ENCODE measurements at places on chromosomes 1 and 21.

DNA sequence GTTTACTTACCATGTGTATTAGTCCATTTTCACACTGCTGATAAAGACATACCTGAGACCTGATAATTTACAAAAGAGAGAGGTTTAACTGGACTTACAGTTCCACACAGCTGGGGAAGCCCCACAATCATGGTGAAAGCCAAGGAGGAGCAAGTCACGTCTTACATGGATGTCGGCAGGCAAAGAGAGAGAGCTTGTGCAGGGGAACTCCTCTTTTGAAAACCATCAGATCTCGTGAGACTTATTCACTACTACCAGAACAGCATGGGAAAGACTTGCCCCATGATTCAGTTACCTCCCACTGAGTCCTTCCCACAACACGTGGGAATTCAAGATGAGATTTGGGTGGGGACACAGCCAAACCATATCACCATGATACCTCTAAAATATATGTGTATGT lies 39.3 kb upstream of the ERRFI1 start:
- DNase-seq: no peak

- DNase-seq: no peak
Observed at GRCh38 chr1:198400063-198400462, 140.4 kb downstream of the ATP6V1G3 start.

GRCh38 chr1:54355931-54356679 lies 50.1 kb downstream of the SSBP3 start:
- DNase-seq: no peak

GRCh38 chr21:28421716-28422524 lies 570.8 kb downstream of the LTN1 start:
- DNase-seq: no peak

- no peak for DNase-seq
Observed at GRCh38 chr1:27346991-27347624, 5.3 kb downstream of the SYTL1 start.

DNA sequence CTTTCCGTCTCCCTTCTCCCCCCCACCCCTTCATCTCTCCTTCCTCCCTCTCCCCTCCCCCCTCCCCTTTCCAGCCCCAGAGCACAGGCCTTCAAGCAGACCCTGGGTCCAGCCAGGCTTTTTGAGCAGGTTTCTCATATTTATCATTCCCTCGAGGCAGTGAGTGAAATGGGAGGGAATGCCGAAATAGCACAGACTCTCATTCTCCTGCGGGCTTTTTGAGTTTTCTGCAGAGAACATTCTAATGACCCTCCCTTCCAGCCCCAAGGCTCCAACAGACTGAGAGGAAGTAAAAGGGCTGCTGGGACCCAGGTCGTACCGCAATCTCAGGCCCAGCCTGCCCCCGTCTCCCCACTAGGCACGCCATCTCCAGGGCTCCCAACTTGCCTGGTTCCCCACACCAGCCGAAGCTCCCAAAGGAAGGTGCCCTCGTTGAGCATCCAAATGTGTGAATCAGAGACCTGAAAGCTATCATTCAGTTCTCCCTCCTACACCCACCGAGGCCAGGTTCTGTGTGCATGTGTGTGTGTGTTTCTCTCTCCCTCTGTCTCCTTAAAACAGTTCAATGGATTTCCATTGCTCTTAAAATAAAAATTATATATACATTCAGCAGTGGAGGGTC lies 22.3 kb downstream of the ACTA1 start:
- no peak for DNase-seq

- DNase-seq: no peak
Observed at GRCh38 chr21:35529171-35529863, 480.2 kb upstream of the RUNX1 start.

DNA sequence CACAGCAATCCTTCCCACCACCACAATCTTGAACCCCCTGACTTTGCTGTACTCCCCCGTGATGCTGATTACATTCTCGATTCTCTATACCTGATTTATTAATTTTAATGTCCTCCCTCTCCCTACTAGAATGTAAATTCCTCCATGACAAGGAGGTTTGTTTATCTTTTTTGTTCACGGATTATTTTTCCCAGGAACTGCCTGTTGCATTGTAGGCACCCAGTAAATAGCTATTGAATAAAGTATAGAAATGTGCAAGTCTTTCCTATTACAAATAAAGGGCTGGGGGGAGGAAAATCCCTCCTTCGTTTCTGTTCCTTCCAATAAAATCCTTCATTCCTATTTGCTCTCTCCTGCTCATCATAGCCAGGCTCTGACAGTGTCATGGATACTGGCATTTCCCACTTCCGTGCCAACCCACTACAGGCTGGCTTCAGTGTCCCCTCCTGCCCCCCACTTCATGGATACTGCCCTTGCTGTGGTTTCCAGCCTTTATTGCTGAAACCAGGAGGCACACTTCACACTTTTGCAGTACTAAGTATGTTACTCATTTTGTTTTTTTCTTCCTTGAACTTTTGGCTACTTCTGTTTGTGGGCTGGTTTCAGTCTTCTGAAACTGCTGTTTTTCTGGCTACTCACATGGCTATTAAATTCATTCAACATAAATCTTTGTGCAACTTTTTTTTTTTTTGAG lies 7.5 kb downstream of the KIF1B start:
- no peak for DNase-seq

DNA sequence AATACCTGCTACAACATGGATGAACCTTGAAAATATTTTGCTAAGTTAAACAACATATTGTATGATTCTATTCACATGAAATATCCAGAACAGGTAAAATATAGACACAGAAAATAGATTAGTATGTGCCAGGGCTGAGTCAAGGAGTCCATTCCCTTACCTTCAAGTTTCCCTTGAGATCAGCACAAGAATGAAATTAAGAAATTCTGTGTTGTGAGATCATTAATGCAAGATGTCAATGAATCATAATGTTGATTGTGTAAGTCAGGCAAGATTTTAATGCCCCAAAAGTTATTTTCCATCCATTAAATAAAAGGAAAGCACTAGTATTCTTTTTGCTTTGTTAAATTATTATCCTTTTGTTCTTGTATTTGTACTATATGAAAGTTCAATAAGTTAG lies 139.4 kb downstream of the MRPL39 start:
- DNase-seq: no peak

GRCh38 chr1:63352736-63353135 lies 14.7 kb upstream of the ALG6 start:
- no peak for DNase-seq

DNA sequence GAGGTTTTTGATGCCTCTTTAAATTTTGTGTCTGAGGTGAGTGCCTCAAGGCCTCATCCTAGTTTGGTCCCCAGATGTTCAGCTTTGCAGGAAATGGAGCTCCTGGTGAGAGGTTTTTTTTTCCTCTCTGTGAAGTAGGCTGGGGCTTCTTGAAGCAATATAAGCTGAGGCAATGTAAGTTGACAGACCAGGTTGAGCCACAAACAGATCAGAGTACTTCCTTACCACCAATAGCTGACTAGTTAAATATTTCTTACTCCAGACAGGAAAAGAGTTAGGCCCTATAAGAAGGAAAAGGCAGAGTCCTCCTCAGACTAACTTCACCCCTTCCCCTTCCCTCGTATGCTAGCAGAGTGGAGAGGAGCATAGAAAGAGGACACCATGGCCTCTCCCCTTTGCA lies 341.0 kb downstream of the LMO4 start:
- no peak for DNase-seq

- DNase-seq: no peak
Observed at GRCh38 chr21:43929217-43929971, 64.4 kb downstream of the AGPAT3 start.

GRCh38 chr1:84073266-84073665 lies 70.8 kb upstream of the PRKACB start:
- DNase-seq: no peak

DNA sequence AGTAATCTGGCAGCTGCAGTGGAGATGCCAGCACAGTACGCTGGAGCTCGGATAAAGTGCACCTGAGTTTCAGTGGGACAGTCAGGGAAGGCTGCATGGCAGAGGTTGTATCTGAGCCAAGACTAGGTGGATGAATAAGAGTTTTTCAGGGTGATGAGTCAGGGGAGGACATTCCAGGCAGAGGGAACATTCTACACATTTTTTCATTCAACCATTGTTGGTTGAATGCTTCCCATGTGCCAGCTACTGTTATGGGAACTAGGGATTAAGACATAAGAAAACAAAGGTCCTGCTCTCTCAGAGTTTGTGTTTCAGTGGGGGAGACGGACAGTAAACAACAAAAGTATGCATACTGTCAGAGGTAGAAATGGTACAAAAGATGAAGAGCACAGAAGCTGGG lies 5.2 kb downstream of the LEPR start:
- DNase-seq: no peak

DNA sequence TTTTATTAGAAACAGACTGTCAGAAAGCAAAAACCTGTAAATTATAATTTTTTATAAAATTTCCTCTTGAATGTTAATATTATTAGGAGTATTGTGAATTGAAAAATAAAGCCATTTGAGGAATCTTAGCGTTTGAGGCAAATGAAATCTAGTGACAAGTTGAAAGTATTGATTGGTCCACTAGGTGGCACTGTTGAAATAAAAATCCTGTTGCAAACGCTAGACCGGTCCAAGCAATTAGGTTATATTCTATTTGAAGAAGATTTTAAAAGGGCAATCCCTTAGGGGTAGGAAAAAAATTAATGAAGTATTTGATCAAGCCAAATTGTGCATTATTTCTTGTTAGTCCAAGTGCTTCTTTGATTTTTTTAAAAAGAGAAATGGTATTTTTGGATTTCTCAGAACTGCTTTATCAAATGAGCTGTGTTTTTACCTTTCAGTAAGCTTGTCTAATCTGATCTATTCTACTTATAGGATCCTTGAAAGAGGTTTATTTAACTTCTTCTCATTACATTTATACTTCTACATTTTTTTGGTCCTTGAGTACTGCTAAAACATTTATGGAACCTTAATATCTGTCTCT lies 57.7 kb downstream of the ATG4C start:
- no peak for DNase-seq

- DNase-seq: no peak
Observed at GRCh38 chr1:113768916-113769600, 9.8 kb upstream of the PHTF1 start.

- DNase-seq: no peak
Observed at GRCh38 chr1:143672983-143673382, 298.8 kb downstream of the FAM72C start.
